Cerebellum (tissue), 4 donors: ENCODE measurements at places on chromosomes 1 and 21. TPM values are rescaled to one million over a fixed set of nuclear protein-coding genes. Genes with fewer than 3 reads are reported as not detected.

- DNase-seq: peak; percentile 38
These were observed 642 bp downstream of the TRIM62 start for GRCh38 chr1:33180911-33181890.

GRCh38 chr21:15744926-15745325 is 15.1 kb downstream of the USP25 start:
- DNase-seq: no peak

DNA sequence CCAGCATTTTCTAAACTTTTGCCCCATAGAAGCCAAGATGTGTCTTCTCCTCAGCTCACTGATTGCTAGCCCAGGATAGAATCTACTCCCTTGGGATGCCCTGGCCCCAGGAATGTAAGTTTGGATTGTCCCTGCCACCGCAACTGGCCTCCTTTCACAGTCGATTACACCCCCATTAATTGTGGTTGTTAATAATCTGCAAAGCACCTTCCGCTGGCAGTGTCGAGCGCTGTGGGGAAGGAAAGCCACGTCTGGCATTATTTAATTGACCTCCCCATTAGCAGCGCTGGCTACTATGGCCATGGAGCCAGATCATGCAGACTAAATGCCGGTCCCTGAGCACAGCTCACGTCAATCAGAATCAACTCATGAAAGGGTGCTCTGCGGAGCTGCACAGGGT is 597.3 kb upstream of the PLXNA2 start:
- DNase-seq: no peak

- DNase-seq: peak; percentile 19
These were observed 20.6 kb upstream of the TTC34 start for GRCh38 chr1:2821966-2822620.

GRCh38 chr1:84946631-84947030 is 50.3 kb downstream of the MCOLN2 start:
- no peak for DNase-seq

GRCh38 chr1:155082301-155083051 is 3.8 kb downstream of the EFNA3 start:
- no peak for DNase-seq

DNA sequence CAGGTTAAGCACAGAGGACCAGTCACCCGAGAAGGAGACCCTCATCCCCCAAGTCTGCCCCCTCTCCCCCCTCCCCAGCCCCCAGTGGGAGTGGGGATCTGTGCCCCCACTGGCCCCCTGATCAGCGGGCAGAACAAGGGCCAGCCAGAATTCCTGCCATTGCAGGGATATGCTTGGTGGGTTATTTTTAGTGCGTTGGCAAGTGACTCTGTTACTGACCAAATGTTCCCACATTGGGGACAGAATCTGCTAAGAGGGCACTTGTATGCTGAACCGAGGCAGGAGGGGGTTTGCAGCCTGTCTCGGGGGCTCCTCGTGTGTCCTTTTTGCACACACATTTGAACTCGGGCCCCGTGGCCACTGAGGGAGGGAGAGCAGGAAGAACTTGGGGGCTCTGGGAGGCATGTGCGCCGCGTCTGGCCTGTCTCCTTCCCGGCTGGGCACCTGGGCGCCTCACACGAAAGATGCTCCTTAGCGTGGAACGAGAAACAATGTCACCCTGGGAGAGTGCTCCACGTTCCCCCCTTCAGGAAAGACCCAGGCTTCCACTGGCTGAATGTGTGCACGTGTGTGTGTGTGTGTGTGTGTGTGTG is 66.4 kb upstream of the CASZ1 start:
- peak; percentile 50 for DNase-seq

GRCh38 chr1:242788771-242789170 is 264.3 kb upstream of the PLD5 start:
- DNase-seq: no peak

DNA sequence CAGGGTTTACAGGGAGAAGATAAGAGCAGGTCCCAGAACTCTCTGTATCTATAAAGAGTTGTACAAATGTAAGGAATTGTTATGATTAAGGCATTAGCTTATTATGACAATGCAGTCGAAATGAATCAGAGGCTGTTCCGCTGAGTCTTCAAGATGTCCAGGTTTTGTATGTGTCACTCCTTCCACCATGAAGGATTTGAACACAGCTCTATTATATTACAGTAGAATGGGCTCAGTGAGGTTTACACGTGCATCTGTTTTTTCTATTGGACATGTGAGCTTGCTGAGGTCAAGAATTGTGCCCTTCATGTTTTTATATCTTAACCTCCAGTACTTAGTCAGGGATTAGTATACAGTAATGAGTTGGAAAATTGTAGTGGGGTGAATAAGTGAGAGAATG is 86.3 kb downstream of the MPZL1 start:
- DNase-seq: no peak

- peak; percentile 3 for DNase-seq
These were observed 65.3 kb downstream of the ZNF697 start for GRCh38 chr1:119582801-119583200.

- no peak for DNase-seq
These were observed 94.2 kb downstream of the PLXNA2 start for GRCh38 chr1:208149776-208150514.

The SDF4 gene
- total RNA-seq: 22.1 TPM
